Fibroblast of skin of back (primary cell): ENCODE measurements at places on chromosomes 6 and 20.

GRCh38 chr6:45898941-45899682, 116.5 kb downstream of the CLIC5 start:
- no peak for DNase-seq

DNA sequence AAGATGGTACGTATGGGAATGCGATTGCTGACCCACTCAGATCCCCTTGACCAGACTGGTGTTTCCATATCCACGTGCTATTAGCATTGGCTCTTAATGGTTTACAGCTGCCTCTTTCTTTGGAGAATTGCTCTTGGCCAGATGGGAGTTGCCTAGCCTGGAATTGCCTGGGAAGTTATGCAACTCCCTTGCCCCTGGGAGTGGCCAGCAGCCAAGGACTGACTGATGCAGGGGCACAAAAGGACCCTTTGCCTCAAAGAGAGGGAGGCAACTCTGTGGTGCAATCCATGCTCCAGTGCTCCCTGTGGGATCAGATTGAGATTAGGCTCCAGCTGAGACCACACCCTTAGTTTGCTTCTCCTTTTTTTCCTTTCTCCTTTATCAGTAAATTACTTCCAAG, 203.5 kb upstream of the JAG1 start:
- no peak for DNase-seq

DNA sequence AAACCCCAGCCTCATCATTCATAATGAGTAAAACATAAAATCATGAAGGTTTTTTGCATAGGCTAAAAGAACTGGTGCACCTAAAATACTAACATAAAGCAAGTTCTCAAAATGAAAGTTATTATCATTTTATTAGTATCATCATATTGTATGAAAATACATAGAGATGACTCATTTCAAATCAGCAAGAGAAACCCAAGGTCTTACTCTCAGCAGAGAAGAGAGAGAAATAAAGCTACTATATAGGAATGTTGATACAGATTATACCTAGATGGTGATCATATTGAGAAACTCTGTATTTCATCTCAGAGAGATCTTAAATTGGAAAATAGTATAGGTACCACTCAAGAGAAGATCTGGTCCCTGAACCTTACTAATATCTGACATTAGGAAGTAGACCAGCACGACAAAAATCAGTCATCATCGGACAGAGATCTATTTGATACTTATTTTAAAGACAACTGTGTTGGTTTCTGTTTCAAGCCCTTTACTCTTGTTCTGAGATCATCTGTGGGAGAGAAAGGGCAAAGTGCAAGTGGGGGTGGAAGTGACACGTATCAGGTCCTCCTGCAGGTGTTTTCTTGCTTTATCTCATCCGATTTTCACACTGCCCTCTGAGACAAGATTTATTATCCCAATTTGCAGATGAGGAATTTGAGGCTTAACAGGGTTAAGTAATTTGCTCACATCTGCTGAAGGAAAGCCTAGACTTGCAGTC, 532.3 kb downstream of the MAFB start:
- DNase-seq, result no peak

GRCh38 chr6:87972279-87972678, 75.4 kb upstream of the SPACA1 start:
- DNase-seq, result no peak
